ENCODE measurements at places on chromosomes 3 and 15.

GRCh38 chr15:52104532-52105004 is 8.0 kb downstream of the BCL2L10 start:
- no peak for DNase-seq

DNA sequence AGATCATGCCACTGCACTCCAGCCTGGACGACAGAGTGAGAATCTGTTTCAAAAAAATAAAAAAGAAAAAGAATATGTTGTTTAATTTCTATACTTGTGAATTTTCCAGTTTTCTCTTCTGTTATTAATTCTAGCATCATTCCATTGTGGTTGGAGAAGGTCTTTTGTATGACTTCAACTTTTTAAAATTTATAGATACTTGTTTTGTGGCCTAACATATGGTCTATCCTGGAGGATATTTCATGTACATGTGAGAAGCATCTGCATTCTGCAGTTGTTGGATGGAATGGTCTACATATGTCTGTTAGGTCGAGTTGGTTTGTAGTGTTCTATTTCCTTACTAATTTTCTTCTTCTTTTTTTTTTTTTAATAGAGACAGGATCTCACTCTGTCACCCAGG is 35.6 kb downstream of the MAP1A start:
- no peak for DNase-seq

- DNase-seq = no peak
Observed at GRCh38 chr15:49875392-49875791, 243.6 kb downstream of the ATP8B4 start.

DNA sequence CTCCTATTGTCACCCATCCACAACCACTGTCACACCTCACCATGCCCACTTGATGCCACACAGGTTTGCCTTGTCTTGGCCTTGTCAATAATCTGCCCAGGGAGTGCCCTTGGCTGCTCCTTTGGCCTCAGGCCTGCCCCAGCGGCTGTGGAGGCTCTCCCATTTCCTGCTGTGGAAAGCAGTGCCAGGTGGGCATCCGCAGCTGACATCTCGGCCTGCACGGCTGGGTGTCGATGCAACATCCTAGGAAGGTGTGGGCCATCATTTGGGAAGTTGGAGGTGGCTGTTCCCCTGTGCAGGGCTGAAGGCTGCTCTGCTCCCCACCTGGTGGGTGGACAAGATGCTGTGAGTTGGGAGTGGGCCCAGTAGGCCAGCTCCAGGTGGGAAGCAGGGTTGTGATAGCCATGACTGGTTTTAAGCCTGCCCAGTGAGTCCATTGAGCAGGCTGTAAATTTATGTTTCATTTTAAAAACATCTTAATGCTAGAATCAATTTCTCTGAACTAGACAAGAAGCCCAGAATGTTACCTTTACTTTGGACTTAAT is 12.5 kb downstream of the DNAH1 start:
- DNase-seq = no peak

DNA sequence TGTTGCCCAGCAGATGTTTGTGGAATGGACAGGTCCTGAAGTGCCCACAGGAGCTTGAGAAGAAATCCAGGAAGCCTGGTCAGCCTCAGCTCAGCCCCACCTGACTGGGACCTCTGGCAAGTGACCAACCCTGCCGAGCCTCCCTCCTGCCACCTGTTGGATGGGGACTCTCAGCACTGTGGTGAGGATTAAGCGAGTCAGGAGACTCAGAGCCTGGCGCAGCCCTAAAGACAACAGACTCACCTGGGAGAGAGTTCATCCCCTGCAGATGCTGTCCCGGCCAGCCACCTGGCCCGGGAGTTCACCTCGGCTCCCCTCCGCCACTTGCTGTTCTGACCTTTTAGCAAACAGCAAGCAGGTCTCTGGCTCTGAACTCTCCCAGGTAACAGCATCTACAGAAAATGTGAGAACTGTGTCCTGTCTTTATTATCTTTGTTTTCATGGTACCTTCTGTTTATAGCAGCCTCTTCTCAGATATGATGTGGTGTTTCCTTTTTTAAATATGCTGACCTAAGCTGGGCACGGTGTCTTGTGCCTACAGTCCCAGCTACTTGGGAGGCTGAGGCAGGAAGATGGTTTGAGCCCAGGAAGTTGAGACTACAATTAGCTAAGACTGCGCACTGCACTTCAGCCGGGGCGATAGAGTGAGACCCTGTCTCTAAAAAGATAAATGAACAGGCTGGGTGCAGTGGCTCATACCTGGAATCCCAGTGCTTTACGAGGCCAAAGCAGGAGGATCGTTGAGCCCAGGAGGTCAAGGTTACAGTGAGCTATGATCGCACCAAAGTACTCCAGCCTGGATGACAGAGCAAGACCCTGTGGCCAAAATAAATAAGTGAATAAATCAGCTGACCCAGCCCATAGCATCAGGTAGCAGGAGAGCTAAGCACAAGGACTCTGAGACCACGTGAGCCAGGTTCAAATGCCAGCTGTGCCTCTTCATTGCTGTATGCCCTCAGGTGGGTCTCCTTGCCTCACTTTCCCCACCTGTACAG is 32.4 kb upstream of the SLC6A6 start:
- no peak for DNase-seq

DNA sequence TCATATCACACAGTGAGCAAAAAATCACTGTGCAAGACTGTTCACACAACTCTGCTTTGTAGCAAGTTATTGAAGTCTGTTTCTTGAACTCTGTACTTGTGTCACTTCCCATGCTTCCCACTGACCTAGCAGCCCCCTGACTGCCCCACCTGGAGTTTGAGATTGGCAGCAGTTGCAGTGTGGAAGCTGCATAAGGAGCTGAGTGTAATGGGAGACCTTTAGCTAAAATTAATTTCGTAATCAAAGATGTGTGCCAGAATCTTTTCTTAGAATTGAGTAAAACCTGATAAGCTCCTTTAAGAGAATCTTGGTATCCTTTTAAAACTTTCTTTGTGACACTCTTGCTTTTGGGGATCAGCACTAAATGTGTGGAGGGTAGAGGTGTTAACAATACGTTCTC is 42.8 kb downstream of the NKIRAS1 start:
- no peak for DNase-seq

- DNase-seq = no peak
Observed at GRCh38 chr3:187186375-187186774, 10.9 kb upstream of the RTP1 start.

DNA sequence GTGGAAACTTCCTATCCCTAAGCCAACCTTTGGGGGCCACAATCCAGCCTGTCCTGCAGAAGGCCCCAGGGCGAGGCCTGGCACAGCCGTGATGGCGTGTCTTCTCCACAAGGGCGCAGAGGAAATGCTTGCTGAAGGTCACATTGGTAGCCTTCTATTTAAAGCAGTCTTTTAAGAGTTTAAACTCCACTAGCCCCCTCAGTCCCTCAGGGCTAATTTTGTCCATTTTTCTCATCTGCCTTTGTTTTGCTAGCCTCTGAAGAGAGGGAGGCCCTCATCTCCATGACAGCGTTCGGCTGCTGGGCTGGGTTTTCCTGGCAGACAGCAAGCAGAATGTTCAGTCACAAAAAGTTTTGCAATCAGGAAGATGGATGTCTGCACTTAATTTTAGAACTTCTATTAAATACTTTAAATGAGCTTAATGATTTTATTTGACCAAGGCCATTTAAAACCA is 40.8 kb downstream of the RARB start:
- DNase-seq = peak; percentile 84
